ENCODE measurements at places on chromosomes 7 and 10. TPM values are rescaled to one million over a fixed set of nuclear protein-coding genes. Genes with fewer than 3 reads are reported as not detected.

The RBM48 gene
- 6.4 TPM for total RNA-seq

The SPDYE5 gene
- not detected for total RNA-seq

The CLRN3 gene
- not detected for total RNA-seq

The SPOCK2 gene
- total RNA-seq = 0.45 TPM

The LIPM gene
- total RNA-seq = not detected

The SPDYE8 gene
- total RNA-seq = not detected

The ATRNL1 gene
- 0.21 TPM for total RNA-seq
